GM12878 (cell line): ENCODE measurements at places on chromosomes 7 and 10. TPM values are rescaled to one million over a fixed set of nuclear protein-coding genes. Genes with fewer than 3 reads are reported as not detected.

FAM53B gene
- total RNA-seq, result 25.2 and 26.1 TPM in 2 replicates

STAG3 gene
- total RNA-seq, result 78.7 and 81.7 TPM in 2 replicates

DENND2A gene
- not detected in 2 replicates for total RNA-seq

CADPS2 gene
- 0.18 and 0.53 TPM in 2 replicates for total RNA-seq

TAS2R4 gene
- total RNA-seq, result 0.33 and 0.35 TPM in 2 replicates

CLRN3 gene
- not detected in 2 replicates for total RNA-seq

MYOF gene
- total RNA-seq, result 0.44 and 0.45 TPM in 2 replicates

MUC3A gene
- 0.10 and 0.24 TPM in 2 replicates for total RNA-seq

ERV3-1 gene
- total RNA-seq, result 12.5 and 14.6 TPM in 2 replicates

GSAP gene
- 17.4 and 24.1 TPM in 2 replicates for total RNA-seq

ATAD1 gene
- 37.7 and 48.9 TPM in 2 replicates for total RNA-seq

ABCA13 gene
- total RNA-seq, result 0.03 TPM in 1 of 2 replicates, not detected in the other

CRPPA gene
- not detected in 2 replicates for total RNA-seq

DNA sequence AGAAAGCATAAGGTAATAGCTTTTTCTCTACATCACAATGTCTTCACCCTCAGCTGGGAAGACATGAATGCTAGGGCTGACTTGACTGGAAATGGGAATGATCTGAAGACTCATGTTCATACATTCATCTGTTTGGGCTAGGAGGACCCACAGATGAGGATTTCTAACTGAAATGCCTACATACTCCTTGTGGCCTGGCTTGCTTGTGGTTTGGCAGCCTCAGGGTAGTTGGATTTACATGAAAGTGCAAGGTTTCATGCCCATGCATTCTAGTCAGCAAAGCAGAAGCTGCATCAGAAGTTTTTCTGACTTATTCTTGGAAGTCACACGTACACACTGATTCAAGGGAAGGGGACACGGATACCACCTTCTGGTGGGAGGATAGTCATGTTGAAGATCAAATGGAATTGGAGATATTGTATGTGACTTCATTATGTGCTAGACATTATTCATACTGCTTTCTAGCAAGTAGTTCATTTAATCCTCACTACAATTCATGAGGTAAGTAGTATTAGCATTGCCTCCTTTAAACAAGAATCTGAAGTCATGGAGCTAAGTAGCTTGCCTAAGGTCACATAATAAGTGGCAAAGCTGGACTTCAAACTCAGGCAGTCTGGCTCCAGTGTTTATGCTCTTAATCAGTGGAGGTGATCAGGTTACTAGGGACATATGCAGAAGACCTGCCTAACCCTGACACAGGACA is 957.0 kb downstream of the LRMDA start:
- no peak for DNase-seq

GRCh38 chr7:79227044-79227443 is 226.4 kb downstream of the MAGI2 start:
- DNase-seq, result no peak

DNA sequence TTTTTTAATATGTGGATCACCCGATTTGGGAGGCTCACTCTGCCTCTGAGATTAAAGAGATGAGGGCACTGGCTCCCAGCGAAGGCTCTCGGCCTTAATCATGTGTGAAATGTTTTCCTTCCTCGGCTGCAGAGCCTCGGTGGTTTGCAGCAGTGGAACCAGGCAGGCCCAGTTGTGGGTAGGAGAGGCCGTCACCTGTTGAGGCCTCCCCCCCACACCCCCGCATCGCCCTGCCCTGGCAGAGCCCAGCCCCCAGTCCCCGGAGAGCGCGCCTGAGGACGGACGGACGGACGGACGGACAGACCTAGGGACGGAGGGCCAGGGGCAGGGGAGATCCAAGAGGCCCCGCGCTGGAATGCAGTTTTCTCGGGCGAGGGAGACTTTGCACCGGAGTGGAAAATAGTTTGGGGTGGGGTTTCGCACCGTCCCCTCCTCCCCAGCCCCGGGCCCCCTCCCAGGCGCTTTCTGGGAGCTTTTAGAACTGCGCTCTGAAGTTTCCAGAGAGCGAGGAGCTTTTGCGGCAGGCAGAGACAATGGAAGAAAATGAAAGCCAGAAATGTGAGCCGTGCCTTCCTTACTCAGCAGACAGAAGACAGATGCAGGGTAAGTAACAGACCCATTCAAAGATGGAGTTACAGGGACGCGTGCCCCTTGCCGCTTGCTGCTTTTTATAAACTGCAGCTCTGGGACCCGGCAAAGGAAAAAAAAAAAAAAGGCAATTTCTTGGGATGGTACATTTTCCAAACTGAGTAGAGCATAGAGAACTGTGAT is at the start of gene KIAA1217:
Gene KIAA1217, plus strand, starts transcription at position 478 of the 771 bp plus-strand sequence. Its CDS starts 56 bp downstream, at position 534.
- no peak for DNase-seq

GRCh38 chr10:5292196-5292735 is 72.5 kb upstream of the UCN3 start:
- DNase-seq, result no peak

GRCh38 chr10:99733366-99733765 is 1.3 kb downstream of the CUTC start:
- no peak for DNase-seq

DNA sequence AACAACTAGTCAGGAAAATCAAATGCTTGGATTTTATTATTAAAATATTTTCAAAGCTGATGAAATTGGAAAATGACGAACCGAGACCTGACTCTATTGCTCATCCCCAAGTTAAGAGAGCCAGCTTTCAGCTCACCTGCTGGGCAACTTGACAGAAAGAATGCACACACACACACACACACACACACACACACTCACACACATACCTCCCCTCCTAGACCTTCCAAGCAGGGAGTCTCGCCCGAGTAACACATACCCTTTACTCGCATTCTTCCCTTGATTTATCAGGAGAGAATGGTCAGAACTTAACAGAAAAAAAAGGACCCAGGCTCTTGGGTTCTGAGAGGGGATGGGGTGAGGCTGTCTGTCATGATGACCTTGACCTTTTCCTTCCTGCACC is 19.1 kb downstream of the GPRIN2 start:
- DNase-seq, result no peak

DNA sequence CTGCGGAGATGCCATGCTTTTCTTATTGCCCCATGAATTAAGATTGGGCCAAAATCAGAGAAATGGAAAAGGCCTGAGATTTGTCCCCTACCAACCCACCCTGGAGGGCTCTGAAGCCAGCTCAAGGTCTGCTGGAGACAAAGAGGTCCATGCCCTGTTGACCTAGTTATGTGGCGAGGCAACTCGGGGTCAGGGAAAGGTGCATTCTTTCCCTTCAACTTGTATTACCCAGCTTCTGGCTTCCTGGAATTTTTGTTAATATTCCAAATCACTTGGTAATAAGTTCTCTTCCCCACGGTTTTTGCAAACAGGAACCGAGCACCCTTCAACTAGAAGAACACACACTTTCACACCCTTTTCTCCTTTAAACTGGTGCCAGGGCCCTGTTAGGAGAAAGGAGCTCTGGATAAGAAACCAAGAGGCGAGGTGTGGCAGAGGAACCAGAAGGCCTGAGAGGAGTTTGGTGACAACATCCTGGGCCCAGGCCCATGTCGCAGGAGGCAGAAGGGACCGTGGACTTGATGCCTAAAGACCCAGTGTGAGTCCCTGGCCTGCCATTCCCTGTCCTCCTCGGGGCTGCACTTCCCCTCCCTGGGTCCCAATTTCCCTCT is 12.5 kb upstream of the SFRP5 start:
- DNase-seq, result no peak

- no peak for DNase-seq
Measured at GRCh38 chr7:7709291-7709690, 9.1 kb downstream of the RPA3 start.

DNA sequence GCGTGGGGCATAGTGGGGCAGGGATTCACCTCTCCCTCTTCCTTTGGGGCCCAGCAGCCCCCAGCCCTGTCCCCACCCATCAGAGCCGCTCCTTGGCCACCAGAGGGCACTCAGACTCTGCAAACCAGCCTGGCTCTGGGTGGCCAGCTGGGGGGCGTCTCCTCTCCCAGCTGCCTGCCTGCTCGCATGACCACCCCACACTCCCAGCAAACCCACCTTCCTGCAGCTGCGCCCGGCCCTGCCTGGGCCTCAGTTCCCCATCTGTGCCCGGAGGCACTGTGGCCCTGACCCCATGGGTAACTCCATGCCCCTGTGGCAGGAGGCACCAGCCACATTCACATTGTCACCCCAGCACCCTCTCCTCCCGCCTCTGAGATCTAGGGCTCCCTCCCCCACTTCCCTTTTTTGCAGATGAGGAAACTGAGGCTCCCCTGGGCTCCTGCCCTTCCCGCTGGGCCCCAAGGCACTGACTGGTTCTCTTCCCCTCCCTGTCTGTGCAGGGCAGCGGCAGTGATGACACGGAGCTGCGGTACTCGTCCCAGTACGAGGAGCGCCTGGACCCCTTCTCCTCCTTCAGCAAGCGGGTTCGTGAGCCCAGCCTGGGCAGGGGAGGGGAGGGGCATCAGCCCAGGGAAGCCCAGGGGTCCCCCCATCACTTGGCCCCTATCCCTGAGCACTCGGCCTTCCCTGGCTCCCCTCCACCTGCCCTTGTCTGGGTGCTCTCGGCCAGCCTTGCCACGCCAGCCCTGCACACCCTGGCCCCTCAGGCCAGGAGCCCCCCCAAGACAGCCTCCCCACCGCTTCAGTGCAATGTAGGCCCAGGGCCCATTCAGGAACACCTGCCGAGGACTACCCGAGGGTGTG is 6.9 kb upstream of the SH2B2 start:
- DNase-seq, result no peak

DNA sequence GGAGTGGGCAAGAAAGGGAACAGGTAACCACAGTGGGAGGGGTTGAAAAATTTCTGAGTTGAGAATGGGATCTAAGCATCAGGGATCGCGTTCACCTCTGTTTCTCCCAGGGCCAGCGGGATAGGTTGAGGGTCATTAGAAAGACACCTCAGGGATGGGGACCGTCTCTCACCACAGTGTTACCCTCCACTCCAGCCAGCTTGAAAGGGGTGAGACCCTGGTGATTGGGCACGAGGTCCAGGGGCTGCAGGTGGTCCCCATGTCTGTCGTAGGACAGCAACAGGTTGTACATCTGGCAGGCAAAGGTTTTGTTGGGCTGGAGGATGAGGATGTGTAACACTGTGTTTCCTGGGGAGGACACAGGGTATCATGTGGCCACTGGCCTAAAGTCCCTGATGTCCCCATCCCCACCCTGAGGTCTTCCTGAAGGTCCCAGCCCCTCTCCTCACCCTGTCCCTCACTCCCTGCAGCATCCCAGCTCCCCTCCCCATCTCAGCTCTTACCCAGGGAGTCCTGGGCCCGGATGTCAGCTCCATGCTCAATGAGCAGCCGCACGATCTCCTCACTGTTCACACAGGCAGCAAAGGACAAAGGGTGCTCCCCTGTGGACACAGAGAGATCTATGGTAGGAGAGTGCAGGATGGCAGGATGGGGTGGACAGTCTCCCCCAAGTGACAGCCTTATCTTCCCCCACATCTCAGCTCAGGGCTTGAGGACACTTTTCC is 9.1 kb downstream of the TRPV6 start:
- DNase-seq, result no peak

DNA sequence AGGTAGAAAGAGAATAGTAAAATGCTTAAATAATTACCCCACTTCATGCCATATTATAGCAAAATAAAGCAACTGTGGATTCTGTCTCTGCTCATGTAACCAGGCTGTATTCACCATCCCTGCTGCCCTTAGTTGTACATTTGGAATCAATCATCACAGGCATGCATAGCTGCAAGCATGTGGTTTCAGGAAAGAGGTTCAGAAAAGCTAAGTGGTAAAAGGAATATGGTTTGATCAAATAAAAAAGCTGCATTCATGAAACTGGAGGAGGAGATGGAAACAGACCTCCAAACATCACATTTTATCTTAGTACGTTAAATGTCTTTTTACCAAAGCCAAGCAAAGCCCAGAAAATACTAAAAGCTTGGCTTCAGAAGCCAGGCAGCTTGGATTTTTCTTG is 81.3 kb downstream of the ADAM22 start:
- no peak for DNase-seq

DNA sequence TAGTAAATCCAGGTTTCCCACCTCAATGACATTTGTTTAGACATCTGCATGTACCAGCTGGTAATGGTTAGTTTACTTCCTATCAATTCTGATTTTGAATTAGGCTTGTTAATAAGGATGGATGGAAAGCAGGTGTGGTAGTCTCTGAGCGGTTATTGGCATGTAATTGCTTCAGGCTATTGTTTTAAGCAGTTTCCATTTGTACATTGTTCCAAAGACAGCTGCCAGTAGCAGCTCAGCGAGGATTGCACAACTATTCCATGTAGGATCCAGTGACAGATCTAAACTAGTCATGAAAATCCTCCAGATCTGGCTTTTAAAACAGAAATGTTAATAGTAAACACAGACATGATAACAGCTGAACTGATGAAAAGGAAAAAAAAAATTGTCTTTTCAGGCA is 436.0 kb upstream of the ADARB2 start:
- no peak for DNase-seq

DNA sequence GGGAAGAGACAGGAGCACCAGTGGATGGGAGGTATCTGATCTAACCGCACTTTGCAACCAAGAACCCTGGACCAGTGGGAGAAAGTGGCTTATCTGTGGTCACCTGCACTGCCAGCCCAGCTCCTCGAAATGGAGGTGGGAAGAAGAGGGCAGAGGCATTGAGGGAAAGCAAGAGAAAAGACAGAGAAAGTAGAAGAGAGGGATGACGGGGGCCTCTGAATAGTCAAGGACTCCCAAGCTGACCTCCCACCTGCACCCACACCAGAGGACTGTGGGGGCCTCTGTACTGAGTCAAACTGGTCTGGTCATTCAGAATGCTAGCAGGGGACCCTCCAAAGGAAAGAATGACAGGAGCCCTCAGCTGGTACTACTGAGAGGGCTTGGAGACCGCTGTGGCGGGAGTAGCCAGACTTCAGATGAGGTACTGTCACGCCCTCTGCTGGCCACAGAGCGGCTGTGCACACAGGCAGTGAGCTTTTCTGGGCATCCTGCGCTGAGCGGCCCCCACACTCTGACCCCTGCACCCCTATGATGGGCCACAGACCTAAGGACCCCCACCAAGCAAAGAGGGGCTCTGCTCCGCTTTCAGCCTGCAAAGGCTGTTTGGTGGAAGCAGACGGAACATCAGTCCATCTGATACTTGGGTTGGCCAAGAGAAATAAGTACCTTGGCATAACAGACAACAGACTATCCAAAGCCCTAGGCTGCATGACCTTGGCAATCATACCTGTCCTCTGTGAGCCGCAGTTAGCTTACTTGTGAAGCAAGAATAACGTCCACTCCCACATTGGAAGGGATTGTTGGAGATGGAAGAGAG is 112.9 kb downstream of the COL13A1 start:
- DNase-seq, result no peak

GRCh38 chr7:102153599-102153946 is 133.1 kb upstream of the SH2B2 start:
- no peak for DNase-seq

DNA sequence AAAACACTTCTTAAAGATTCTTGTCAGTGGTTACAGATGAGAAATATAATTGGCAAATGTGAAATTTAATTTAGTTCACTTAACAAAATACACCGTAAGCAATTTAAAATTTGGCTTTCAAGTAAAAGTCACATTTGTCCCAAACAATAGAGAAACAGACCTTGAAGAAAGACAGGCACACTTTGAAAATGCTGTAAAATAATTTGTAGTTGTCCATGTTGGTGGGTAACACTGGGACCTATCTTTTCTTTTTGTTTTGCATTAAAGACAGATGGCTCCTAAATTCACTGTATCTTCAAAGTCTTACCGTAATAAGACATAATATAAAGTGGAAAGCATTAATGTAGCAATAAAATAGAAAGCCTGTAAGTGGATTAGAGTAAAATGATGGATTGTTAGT is 3.3 kb downstream of the GRK5 start:
- no peak for DNase-seq
